ENCODE measurements at places on chromosomes 7 and 10.

GRCh38 chr7:45662018-45662417 lies 87.8 kb downstream of the ADCY1 start:
- no peak for DNase-seq

- peak; percentile 26 for DNase-seq
These were observed 214.3 kb downstream of the FANK1 start for GRCh38 chr10:126110489-126111180.

DNA sequence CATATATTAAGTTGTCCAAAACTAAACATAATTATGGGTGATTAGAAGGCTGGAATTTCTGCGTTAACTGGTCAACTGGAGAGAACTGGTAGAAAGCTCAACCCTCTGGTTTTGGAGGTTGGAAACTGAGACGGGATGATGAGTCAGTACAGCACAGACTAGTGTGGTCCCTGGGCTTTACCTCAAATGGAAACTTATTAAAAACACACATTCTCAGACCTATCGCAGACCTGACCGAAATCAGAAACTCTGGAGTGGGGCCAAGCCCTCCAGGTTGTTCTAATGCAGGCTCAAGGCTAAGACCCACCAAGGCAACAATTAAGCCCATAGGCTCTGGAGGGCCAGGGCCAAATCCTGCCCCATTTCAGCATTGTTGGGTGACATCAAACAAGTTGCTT lies 136.9 kb downstream of the KCNMA1 start:
- DNase-seq = no peak

DNA sequence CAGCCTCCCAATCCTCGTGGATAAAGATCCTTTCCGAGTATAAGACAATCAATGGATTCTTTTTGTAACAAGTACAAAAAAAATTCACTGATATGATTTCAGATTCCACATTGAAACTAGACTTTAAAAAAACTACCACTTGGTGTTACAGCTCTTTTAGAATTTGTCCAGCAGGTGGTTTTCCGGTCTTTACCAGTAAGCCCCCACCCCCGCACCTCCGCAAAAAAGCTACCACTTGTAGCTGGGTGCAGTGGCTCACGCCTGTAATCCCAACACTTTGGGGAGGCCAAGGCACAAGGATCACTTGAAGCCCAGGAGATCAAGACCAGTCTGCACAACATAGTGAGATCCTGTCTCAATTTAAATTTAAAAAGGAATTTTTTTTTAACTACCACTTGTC lies 19.8 kb downstream of the IGF2BP3 start:
- DNase-seq = no peak
